ENCODE measurements at places on chromosomes 3 and 15.

GRCh38 chr15:43267439-43267838, 711 bp upstream of the TGM5 start:
- no peak for DNase-seq

DNA sequence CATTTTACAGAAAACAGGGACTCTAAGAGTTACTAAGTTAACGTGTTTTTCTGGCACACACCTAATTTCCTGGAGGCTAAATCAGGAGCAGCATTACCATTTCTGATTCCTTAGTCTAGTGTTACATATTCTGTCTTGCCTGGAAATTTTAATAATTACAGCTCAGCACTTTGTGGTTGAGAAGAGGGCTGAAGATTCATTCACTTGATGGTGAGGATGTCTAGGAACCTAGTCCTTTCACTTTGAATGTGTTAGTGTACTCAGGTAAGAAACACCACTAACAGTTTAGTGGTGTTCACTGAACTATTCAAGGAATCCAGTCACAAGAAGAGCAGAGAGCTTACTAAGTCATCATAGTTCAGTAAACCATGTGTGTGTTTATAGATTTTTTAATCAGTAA, 102.8 kb downstream of the STT3B start:
- no peak for DNase-seq

GRCh38 chr15:82677720-82678323, 30.7 kb upstream of the CPEB1 start:
- DNase-seq = no peak

- no peak for DNase-seq
Observed at GRCh38 chr3:100759159-100759558, 49.9 kb downstream of the TFG start.

DNA sequence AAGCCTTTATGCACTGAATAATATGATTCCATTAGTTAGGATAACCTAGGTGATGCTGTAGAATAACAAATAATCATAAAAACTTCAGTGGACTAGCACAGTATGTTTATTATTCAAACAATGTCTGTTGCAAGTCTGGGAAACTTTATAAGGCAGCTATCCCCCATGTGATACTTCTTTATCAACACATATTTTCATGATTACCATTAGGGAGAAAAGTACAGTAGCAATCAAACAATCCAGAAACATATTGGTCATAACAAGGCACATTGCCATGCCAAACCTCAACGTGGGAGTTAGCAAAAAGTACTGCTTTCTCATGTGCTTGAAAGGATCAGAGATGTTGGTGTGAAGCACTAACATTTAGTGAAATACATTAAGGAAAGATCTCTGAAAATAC, 35.5 kb downstream of the EOMES start:
- DNase-seq = peak; percentile 15

GRCh38 chr3:45560281-45560971, 34.1 kb upstream of the LIMD1 start:
- no peak for DNase-seq

DNA sequence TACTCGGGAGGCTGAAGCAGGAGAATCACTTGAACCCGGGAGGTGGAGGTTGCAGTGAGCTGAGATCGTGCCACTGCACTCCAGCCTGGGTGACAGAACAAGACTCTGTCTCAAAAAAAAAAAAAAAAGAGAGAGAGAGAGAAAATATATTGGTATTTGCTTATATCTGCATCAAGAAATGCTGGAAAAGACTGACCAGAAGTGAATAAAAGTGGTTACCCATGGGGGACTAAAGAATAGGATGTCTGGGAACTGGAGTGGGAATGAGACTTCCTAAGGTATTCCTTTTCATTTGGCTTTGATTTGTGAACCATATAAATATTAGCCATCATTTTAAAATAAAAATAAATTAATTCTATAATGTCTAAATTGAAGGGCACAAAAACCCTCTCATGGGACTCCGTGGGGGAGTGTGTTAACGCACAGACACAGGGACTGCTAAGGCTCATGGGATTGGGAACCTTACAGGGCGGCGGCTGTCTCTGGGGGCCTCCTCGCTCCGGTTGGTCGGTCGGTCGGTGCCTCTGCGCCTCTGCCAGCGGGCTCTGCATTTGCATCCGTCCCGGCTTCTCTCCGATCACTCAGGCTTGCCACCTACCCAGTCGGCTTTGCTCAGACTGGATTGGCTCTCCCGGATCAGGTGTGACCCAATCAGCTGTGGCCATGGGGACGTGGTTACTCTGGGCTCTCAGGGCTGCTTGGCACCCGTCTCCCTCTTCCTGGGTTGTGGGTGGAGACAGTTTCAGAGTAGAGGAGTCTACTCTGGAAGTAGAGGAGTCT, 12.7 kb upstream of the TSPAN3 start:
- no peak for DNase-seq

DNA sequence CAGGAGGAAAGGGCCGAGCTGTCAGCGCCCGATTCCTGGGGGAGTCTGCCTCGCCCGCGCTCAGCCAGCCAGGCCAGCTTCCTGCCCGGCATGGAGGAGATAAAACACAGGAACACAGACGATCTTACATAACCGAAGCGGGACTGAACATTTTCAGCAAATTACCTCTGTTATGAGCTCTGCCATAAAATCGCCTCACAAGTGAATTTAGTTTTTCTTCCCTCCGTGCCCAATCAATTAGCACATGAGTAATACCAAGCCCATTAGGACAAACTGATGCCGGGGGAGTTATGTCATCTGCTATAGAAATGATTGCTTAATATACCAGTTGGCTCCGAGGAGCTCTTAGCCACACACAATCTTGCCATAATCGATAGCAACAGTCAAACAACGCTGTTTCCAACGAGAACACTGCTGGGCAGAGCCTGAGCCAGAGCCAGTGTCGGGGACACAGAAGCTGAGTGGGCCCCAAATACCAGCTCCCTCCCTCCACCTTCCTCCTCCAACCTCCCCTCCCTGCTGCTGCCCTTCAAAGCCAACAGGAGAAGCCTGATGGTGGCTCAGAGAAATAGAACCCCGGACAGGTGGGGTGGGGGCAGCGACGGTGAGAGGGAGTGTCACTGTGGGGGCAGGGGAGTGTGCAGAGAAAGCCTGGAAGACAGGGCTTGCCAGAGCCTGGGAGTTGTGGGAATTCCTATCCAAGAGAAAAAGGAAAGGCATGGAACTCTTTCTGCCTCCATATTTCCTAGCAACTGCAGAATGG, 279.4 kb upstream of the TLE3 start:
- no peak for DNase-seq
